ENCODE measurements at places on chromosomes 1 and 21. TPM values are rescaled to one million over a fixed set of nuclear protein-coding genes. Genes with fewer than 3 reads are reported as not detected.
A peak's percentile ranks its signal among the peaks of the same experiment; 100 is the strongest.

DNA sequence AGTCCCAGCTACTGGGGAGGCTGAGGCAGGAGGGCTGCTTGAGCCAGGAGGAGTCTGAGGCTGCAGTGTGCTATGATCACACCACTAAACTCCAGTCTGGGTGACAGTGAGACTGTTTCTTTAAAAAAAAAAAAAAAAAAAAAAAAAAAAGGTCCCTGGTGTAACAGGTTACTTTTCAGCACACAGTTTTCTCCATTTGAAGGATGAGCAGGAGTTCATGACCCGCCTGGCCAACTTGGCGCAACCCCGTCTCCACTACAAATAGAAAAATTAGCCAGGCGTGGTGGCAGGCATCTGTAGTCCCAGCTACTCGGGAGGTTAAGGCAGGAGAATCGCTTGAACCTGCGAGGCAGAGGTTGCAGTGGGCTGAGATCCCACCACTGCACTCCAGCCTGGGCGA lies 12.4 kb downstream of the HNRNPR start:
- no peak for DNase-seq

DNA sequence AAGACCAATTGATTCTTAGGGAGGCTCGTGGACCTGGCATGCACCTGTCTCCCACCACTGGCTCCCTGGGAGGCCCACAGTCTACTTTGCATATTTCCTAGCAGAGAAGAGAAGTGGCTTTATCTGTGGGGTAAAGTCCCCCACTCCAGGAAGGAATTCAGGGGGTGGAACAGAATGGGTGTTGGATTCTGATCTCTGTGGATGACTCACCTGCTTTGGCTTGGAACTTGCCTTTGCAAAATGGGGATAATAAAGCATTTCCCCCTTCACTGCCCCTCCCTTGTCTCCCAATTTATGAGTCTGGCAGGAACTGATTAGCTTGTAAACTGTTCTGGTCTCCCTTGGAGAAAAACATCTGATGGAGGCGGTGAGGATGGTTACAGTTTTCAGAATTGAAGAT lies 21.2 kb upstream of the OTUD3 start:
- no peak for DNase-seq

DNA sequence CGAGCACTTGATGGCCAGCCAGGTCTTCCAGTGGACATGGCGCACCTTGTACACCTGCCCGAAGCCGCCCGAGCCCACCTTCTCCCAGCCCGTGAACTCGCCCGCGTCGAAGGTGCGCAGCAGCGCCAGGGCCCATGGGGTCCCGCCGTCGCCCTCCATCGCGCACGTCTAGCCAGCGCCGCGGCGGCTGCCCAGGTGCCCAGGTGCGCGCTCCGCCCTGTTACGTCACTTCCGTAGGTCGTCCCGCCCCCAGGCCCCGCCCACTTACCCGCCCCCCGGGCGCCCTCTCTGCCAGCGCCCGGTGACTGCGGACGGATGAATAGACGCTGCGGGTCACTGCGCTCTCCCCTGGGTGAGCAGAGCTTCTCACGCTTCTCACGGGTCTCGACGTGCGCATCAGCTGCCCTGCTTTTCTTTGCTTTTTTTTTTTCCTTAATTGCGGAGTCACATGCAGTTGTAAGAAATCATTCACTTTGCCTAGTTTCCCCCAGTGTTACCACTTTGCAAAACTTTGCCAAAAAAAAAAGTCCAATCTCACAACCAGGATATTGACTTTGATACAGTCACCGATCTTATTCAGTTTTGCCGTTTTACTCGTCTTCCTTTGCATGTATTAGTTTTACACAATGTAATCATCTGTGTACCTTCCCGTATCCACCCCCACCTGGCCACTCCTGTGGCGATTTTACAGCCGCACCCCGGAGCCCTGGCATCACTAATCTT lies at the start of gene RIPK4:
Gene RIPK4, minus strand, starts transcription at position 170 of the 723 bp plus-strand sequence. Its CDS starts 11 bp downstream, at position 159.
- DNase-seq = no peak

TNFRSF8 gene
- not detected for total RNA-seq

DNA sequence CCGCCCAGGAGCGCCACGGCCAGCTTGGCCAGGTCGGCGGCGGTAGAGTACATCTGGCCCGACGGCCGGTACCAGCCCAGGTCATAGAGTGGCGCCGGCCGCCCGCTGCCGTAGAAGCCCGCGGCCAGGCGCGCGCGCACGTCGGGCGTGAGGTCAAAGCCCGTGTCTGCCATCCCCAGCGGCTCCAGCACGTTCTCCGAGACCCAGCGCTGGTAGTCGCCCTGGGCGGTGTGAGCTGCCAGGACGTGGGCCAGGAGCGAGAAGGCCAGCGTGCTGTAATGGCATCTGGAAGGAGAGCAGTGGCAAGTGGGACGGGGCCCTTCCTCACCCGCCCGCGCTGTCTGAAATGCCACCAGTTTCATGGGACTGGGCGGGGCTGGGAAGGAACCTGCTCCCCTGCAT lies 18.9 kb downstream of the LACTBL1 start:
- DNase-seq = no peak

GRCh38 chr1:169914531-169914930 lies 20.8 kb upstream of the SCYL3 start:
- peak; percentile 33 for DNase-seq

- DNase-seq = no peak
These were observed 108.7 kb upstream of the IGSF21 start for GRCh38 chr1:17998889-17999288.

GRCh38 chr21:34885125-34885524 lies 164.0 kb downstream of the RUNX1 start:
- peak; percentile 48 for DNase-seq

OR10J1 gene
- total RNA-seq = not detected

DNA sequence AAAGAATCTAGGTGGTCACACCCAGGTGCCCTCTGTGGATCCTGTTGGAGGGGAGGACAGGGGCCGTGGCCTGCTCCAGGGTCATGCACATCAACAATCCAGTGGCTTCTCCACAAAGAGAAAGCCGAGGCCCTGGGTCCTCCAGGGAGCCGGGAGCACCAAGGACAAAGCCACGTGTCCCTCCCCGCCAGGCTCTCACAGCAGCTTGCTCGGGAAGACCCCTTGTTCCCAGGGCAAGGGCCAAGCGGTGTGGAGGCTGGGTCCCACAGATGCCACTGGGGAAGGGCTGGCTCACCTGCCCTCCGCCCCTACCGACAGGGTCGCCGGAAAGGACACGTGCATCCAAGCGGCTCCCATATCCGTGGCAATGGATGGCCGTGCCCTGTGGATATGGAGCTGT lies 192.9 kb upstream of the VAMP3 start:
- no peak for DNase-seq

- peak; percentile 81 for DNase-seq
These were observed at the start of gene DPM3 for GRCh38 chr1:155139895-155140629. Gene DPM3, minus strand, starts transcription at chr1:155140531. Its CDS starts 291 bp downstream, at chr1:155140240.

DNA sequence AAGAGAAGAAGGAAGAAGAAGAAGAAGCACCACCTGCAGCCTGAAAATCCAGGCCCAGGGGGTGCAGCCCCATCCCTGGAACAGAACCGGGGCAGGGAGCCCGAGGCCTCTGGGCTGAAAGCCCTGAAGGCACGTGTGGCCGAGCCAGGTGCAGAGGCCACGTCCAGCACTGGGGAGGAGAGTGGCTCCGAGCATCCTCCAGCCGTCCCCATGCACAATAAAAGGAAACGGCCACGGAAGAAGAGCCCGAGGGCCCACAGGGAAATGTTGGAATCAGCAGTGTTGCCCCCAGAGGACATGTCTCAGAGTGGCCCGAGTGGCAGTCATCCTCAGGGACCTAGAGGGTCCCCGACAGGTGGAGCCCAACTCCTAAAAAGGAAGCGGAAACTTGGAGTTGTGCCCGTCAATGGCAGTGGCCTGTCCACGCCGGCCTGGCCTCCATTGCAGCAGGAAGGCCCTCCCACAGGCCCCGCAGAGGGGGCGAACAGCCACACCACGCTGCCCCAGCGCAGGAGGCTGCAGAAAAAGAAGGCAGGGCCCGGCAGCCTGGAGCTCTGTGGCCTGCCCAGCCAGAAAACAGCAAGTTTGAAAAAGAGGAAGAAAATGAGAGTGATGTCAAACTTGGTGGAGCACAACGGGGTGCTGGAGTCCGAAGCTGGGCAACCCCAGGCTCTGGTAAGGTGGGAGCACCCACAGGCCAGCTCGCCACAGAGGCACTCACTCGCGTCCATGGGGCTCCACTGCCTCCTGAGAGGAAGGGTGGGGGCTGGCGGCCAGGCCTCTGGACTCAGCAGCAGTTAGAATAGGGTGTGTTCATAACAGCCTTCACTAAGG lies 28.4 kb downstream of the RRP1B start:
- DNase-seq = no peak

LCE3D gene
- total RNA-seq = not detected

DNA sequence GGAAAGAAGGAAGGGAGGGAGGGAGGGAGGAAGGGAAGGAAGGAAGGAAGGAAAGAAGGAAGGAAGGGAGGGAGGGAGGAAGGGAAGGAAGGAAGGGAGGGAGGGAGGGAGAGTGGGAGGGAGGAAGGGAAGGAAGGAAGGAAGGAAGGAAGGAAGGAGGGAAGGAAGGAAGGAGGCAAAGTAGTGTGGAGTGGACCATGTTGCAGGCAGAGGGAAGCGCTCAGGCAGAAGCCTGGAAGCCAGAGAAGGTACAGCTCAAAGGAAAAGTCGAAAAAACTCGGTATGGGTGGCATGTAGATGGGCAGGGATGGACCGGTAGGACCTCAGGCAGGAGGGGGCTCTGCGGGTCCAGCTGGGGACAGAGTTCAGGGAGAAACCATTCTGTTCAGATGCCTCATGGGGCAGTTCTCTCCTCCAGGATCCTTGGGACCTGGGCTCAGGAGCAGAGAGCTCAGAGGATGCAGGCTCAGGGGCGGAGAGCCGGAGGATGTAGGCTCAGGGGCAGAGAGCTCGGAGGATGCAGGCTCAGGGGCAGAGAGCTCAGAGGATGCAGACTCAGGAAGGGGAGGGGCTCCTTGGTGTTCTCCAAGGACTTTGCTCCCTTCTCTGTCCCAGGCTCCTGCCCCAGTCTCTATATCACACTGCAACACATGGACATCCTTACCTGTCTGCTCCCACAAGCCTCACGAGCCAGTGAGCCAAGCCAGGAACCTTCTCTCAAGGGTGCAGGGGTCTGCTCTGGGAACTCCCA lies 13.6 kb upstream of the PADI3 start:
- no peak for DNase-seq

DNA sequence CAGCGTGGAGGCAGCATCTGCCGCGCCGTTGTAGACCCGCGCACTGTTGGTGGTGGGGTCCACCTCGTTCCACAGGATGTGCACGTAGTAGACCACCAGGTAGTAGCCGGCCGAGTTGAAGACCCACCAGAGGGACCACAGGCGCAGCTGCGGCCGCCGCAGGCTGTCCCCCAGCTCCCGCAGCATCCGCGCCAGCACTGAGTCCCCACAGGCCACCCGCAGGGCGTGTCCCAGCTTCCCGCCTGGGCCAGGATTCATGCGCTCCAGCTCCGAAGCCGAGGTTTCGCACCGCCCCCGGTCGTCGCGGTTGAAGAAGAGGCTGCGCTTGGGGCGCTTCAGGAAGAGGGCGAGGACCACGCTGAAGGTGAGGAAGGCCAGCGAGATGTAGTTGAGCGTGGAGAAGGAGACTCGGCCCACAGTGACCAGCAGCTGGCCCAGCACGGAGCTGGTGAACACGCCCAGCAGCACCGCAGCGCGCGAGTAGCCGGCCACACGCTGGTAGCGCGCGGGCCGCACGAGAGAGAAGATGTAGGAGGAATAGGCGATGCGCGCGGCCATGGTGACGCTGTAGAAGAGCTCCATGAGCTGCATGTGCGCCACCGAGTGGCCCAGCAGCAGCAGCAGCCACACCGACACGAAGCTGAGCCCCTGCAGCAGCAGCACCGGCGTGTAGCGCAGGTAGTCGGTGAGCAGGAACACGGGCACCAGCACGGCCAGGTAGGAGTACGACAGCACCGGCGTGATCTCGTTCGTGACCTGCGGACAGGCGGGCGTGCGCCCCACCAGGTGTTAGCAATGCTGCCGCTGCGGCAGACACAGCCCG lies 10.6 kb downstream of the SLC19A1 start:
- no peak for DNase-seq

GRCh38 chr1:24362982-24363614 lies 43.9 kb downstream of the GRHL3 start:
- no peak for DNase-seq

- DNase-seq = no peak
These were observed 10.8 kb upstream of the ANGPTL7 start for GRCh38 chr1:11178021-11179015.

GRCh38 chr1:80468356-80468755 lies 1332.4 kb upstream of the ADGRL2 start:
- DNase-seq = no peak

- no peak for DNase-seq
These were observed 16.6 kb upstream of the ZNF678 start for GRCh38 chr1:227546598-227547309.

DNA sequence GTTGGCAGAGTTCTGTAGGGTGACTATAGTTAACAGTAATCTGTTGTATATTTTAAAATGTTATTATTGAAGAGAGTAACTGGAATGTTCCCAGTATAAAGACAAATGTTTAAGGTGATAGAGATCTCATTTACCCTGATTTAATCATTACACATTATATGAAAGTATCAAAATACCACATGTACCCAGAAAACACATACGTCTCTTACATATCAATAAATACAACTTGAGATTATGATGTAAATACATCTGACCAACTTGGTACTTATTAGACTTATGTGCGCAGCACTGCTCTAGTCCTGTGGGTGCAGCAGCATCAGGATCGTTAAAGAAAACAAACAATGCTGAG lies 670 bp upstream of the PARK7 start:
- no peak for DNase-seq

GRCh38 chr1:42150651-42151050 lies 2.6 kb upstream of the GUCA2B start:
- no peak for DNase-seq

DNA sequence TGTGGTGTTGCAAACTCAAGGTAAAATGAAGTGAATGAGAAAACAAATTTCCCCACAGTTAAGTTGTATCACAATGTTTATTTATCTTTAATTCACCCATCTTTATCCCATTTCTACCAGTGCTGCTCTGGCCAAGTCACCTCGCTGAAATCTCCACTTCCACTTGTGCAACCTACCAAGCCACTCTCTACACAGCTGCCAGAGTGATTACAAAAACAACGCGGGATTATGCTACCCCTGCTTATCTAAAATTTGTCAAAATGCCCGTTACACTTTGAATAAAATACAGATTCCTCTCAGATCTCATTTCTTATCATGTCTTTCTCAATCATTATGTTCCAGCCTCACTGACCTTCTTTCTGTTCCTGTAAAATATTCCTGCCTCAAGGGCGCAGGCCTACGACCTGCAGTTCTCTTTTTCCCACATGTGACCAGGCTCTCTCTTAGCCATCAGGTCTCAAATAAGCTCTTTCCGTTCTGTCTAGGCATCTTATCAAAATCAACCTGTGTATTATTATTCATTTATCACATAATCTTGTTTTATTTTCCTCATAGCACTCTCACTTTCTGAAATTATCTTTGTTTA lies 95.6 kb downstream of the NTMT2 start:
- no peak for DNase-seq

Measured in endothelial cell of umbilical vein (primary cell).